Activated T-helper 2 cell treated with anti-CD3 and anti-CD28 coated beads, Interferon-gamma antibody, Interleukin-2, Interleukin-4, amounts not matched to agents 10 μg/mL and 5 μg/mL and 100 μg/mL, durations not matched to agents 14 hours and 24 hours and 36 hours (primary cell): ENCODE measurements at places on chromosomes 3 and 15.

- DNase-seq = peak; percentile 42
These were observed 4.3 kb downstream of the SLCO3A1 start for GRCh38 chr15:91857772-91858171.

GRCh38 chr3:128229106-128229857 is 76.0 kb downstream of the EEFSEC start:
- DNase-seq = no peak

GRCh38 chr3:127214975-127215374 is 22.0 kb downstream of the PRR23E start:
- no peak for DNase-seq

- no peak for DNase-seq
These were observed 104.9 kb downstream of the OCA2 start for GRCh38 chr15:27993996-27994780.

GRCh38 chr3:85785766-85786165 is 827.0 kb downstream of the CADM2 start:
- no peak for DNase-seq

DNA sequence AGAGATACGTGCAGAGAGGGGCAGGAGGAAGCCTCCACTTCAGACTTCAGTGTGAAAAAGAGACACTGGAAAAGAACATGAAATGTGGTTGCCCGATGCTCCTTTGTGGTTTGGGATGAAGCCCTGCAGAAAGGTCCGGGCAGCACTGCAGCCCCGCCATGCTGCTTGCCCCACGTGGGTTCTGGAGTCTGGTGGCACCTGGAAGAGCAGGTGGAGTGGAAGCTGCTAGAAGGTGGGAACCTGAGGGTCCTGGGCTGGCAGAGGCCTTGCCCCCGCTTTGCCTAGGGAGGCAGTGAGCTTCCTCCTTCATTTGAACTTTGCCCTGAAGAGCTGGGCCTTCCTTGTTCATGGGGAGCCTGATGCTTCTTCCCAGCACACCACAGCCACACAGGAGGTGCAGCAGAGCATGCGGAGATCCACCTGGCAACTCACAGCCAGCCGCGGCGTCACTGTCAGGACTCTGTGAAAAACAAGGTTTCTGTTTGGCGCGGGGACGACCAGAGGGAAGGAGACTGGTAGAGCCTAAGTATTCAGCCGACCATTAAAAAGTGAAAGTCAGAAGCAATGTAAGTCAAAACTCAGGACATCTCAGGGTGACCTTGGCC is 59.0 kb downstream of the APBA2 start:
- DNase-seq = no peak

DNA sequence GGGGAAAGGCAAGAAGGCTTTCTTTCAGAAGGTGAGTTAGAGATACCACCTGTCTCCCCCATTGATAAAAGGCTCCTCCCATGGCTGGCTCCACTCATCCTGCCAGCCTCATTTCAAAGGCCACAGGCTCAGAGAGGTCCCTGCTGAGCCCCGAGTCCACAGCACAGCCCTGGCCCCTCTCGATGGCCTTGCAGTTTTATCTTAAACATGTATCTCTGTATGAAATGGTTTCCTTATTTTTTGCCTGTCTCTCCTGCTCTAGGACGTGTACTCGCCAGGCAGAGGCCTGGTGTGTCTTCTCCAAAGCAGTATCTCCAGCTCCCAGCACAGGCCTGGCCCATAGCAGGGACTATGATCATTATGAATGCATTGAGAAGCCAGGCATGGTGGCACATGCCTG is 160.5 kb upstream of the NSMCE3 start:
- no peak for DNase-seq

DNA sequence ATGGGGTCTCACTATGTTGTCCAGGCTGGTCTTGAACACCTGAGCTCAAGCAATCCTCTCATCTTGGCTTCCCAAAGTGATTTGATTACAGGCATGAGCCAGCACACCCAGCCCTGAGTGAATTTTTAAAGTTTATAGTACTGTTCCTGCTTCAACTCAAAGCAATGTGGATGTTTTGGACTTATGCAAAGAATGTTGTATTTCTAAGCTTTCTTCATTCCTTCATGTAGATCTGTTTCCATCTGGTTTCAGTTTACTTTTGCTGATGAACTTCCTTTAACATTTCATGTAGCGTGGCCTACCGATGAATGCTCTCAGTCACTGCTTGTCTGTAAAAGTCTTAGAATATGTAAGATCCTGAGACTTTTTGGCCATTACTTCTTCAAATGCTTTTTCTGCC is 23.2 kb downstream of the NRG4 start:
- no peak for DNase-seq

DNA sequence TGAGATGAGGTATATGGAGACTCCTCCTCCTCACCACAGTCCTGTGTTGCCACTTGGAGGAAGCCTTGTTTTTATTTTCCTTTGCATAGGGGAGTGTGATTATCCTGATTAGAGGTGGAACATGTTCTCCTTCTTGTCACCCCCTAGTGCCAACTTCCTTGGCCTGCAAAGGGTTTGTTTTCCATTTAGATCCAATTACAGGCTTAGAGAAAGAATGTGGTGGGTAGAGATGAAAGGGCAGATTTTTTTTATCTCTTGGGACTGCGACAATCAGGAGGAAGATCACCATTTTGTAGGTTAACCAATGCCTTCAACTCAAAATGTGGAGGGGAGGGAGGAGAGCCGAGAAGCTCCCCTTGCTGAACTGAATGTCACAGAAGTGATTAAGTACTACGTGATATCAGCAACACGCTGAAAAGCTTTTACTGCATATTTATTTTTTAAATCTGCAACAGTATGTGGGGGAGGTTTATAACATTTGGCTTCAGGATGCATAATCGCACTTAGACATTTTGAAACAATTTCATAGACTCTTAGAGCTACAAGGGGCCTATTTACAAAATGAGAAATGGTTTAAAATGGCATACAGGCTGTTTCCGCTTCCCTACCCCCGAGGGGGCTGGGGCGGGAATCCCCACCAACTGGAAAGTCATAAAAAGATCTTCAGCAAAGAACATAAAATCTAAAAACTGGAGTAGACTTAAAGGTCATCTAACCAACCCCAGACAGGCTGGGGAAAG is 2.4 kb downstream of the LMCD1 start:
- no peak for DNase-seq

GRCh38 chr15:68666120-68666811 is 87.5 kb downstream of the CORO2B start:
- DNase-seq = no peak

- no peak for DNase-seq
These were observed 575 bp downstream of the LEO1 start for GRCh38 chr15:51971032-51971374.

GRCh38 chr3:15427981-15428380 is 583 bp downstream of the EAF1 start:
- no peak for DNase-seq

- no peak for DNase-seq
These were observed 74.8 kb downstream of the SNTN start for GRCh38 chr3:63727233-63727632.

GRCh38 chr15:97143592-97144376 is 813.3 kb downstream of the NR2F2 start:
- DNase-seq = no peak

- no peak for DNase-seq
These were observed at the start of gene ATP2B2 for GRCh38 chr3:10505050-10505790. Gene ATP2B2, minus strand, starts transcription at chr3:10505586. Its CDS starts 56,043 bp downstream, at chr3:10449543.

DNA sequence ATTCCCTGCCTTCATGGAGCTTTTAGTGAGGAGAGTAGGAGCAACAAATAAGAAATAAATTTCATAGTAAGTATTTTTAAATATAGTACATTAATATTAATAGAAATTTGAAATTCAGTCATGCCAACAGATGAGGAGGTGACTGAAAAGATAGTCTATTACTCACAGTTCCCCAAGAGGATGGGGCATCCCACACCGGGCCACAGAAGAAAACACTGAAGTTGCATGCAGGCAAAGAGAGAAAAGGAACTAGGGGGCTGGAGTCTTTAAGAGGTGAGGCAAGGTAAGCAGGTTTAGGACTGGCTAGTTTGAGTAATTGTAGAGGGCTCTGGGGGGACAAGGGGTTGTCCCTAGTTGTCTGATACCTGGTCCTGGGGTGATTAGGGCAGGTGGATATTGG is 120.1 kb upstream of the UMPS start:
- no peak for DNase-seq

DNA sequence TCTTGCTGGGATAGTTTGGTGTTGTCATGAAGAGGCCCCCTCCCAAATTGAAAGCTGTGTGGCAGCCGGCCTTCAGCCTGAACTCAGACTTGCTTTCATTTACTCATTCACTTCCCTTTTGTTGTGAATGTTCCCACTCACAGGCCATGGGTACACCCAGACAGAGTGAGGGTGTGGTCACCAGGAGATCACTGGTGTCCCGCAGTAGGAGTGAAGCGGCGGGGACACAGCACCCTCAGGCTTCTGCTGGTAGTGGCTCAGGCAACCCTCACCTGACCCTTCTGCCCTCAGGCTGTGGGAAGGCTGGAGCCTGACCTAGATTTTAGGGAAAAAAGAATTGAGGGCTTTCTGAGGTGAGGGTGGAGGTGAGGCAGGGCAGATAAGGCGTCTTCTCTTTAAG is 244.4 kb downstream of the SOX2 start:
- DNase-seq = no peak

GRCh38 chr3:46877406-46878125 is at the start of gene PTH1R:
Gene PTH1R, plus strand, starts transcription at chr3:46877721. Its CDS starts 5,839 bp downstream, at chr3:46883560.
- DNase-seq = no peak

DNA sequence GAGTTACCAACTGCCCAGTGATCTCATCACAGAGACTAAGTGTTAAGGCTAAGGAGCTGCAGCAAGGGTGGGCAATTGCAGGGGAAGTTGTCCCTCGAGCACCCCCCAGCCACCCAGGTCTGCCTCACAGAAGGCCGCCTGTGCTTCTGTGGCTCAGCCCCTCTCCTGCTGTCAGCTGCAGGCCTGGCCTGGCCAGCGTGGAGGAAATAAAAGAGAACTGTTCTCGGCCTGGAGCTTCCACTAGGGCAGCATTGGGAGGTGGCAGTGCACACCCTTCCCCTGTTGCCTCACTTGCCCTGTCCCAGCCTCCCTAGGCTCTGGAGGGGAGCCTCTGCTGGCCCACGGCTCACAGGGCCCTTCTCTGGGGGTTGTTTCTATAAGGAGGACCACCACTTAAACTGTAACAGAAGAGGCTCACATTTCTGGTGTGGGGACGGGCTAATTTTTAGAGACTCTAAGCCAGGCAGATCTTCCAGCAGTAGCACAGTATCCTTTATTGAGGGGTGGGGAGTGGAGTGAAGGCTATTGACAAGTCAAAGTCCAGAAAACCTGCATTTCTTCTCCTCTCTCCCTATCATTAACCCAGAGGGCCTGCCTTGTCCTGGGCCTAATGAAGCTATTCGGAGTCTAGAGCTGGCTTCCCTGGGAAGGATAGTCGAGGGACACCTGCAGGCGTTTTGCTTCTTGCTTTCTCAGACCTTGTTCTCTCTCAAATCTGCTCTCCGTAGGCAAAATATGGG is 75.6 kb upstream of the ADPGK start:
- DNase-seq = no peak
